CD4-positive, alpha-beta T cell treated with Interleukin-4 for 1 hour (primary cell): ENCODE measurements at places on chromosomes 3 and 15.

DNA sequence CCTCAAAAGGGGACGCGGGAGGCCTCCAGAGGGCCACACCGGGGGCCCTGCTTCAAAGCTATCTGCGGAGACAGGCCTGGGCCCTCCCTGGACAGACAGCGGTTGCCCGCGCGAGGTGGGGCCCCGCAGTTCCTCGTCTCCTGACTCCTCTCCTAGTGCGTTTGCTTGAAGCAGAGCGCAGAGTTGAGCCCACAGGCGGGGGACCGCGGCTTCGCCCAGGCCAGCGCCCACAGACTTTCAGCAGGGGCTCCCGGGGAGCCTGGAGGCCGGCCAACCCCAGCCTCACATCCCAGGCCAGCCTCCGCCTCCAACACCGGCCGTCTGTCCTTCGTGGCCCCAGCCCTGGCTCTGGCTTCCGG lies 540 bp upstream of the ADAMTS7 start:
- DNase-seq: no peak

DNA sequence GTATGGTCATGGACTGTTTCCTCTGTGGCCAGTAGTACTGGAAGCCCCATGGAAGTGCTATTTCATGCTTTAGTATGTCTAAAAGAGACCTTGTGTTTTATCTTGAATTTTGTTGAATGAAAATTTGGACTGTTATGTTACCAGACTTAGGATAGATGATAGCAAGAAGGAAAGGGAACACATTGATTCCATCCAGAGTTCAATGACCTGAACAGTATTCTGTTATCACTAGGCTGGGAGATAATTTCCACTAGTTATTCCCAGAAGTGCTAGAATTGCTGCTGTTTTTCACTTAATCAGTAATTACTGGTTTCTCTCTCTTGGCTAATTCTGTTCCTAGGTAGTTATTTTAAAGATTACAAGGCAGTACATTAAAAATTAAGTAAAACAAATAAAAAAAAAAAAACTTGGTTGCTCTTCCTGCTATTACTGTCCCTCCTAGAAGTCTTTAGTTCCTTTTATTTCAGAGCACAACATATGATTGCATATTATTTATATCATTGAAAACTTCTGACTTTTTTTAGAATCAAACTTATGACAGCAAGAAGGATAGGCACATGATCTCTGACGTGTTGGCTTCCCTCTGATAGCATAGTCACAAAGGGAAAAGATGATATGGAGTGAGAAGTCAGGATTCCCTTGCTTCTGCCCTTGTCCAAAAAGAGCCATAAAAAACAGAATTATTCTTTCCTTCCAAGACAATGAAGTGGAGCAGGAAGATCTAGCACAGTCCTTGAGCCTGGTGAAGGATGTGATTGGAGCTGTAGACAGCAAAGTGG lies 72.2 kb downstream of the KLHL25 start:
- DNase-seq: no peak

DNA sequence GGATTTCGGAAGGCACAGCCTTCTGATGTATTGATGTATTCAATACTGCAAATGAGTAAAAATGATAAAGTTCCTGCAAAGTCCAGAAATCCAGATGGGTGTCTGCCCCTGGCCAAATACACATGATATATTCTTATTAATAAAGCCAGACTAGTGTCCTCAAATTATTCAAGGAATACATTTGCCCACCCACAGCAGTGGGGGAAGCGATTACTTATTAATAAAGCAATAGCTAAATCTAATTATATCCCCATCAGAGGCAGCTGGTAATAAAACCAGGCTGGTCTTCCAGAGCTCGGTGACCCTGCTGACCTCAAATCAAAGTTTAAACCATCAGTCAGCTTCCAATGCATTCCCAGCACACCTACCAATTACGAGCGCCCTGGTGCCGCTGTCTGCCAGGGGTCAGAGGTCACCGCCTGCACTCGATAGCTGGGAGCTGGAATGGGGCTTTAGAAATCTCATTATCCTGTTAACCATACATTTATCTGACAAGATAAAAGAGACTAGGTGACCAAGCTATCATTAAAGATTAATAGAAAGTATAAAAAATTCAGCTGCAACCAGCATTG lies 330.3 kb downstream of the UACA start:
- DNase-seq: no peak

- DNase-seq: no peak
Observed at GRCh38 chr3:171704002-171704401, 106.3 kb downstream of the PLD1 start.

GRCh38 chr15:43294091-43294706 lies 27.5 kb upstream of the TGM5 start:
- DNase-seq: no peak
